ENCODE measurements at places on chromosomes 13 and 19. TPM values are rescaled to one million over a fixed set of nuclear protein-coding genes. Genes with fewer than 3 reads are reported as not detected.

NR1H2 gene
- total RNA-seq, result 65.0 TPM

DNA sequence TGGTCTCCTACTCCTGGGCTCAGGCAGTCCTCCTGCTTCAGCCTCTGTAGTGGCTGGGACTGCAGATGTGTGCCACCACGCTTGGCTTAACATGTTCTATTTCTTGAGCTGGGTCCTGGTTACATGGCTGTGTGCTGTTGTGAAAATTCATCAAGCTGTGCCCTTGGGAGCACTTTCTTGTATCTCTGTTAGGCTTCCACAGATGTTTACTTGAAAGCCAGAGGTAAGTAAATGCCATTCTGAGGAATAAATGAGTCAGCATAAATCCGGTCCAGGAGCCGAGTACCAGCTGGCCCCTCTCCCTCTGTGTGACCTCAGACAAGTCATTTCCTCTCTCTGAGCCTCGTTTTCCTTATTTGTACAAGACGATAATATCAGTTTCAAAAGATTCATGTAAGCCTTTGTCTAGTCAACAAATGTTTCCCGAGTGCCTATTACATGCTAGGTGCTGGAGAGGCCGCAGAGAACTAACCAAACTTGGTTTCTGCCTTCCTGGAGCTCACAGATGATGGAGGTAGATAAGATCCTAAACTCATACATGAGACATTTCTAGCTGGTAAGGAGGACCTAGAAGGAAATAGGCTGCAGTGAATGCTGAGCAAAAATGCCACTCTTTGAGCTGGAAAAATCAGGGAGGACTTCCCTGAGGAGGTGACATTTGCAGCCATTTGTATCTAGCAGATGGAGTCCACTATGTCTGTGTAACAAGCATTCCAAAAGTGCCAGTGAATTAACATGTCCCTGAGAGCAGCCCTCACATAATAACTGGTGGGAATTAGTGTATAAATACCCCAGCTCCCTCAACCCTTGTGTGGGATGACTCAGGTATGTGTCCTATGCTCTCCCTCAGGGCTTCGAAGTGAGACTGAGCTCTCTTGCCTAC lies 2.7 kb upstream of the RASAL3 start:
- DNase-seq, result no peak

ONECUT3 gene
- total RNA-seq, result not detected

DNA sequence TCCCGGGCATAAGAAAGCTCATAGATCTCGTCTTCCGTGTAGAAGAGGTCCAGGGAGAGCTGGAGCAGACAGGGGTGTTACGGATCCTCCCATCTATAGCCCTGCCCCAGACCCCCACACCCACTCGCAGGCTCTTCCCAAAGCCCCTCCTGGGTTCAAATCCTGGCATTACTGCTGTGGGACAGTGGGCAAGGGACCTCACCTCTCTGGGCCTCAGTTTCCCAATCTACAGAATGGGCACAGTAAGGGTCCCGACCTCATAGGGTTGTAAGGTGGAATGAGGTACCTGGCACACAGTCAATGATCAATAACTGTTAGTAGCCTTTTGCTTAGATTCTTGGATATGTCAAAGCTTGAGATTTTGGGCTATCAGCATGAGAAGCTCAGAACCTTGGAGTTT lies 10.5 kb downstream of the FAM98C start:
- no peak for DNase-seq

- DNase-seq, result peak; percentile 97
Measured at GRCh38 chr19:1266129-1266915, 2.8 kb upstream of the CIRBP start.

DPF1 gene
- 0.14 TPM for total RNA-seq

OR7A5 gene
- not detected for total RNA-seq

DNA sequence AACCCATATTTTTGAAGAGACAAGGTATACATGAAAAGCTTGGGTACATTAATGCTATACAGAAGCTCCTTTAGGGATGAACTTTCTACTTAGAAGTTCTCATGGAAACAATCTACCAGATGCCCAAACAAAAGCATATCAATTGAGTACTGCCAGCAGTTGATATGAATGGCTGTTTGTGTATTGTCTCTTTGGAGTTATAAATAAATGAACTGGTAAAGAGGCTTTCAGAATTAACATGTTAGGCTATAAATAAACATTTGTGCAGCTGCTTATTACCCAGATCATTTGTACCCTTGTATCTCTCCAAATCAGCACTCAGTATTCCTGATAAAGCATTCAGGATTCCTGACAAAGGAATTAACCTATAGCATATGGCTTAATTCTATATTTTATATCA lies 418.9 kb downstream of the FGF14 start:
- no peak for DNase-seq

CARM1 gene
- total RNA-seq, result 35.1 TPM

PSG2 gene
- total RNA-seq, result not detected

GRCh38 chr13:85541476-85541875 lies 257.7 kb downstream of the SLITRK6 start:
- DNase-seq, result no peak
